Cortex of kidney (tissue), 1 donor: ENCODE measurements at places on chromosomes 3 and 15.

DNA sequence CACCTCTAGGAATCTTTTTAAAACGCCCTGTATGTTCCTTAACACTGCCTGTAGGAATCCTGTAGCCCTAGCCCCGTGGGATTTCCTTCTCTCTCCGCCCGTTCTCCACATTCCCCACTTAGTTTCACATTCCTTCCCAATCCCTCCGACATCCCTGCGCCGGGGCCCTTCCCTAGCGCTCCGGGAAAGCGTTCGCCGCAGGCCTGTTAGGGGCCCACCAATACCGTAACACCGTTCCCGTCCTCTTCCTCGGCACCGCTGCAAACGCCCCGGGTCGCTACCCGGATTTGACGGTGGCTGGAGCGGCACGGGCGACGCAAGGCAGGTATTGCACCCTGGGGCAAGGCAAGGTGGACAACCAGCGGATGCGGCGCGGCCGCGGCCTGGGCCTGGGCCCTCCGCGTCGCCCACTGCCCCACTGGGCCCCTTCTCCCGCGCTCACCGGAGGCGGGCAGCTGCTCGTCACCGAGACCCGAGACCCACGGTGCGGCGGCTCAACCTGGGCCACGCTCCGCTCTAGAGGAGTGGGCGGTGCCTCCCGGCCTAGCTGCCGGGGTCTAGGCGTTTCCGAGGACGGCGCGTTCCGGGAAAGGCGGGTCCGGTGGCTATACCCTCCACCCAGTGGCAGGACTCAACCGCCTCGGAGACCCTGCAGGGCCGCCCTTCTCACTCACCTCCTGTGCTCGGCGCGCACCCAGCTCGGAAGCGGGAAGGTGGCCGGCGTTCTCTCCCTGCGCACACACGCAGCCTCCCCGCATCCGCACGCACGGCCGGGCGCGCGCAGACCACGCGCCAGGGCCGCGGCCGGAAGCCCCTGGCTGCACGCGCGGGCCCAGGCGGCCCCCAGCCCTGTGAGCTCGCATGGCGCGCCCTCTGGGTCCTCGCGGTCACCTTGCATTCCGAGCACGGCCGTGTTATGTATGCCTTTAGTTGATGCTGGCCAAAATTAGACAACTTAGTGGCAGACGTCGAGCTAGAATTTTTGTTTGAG, at the start of gene B3GALNT1:
Gene B3GALNT1 (minus strand): TSS at position 789 of the 991 bp plus-strand sequence. CDS start 18,595 bp downstream, outside the sequence.
- DNase-seq = no peak

DNA sequence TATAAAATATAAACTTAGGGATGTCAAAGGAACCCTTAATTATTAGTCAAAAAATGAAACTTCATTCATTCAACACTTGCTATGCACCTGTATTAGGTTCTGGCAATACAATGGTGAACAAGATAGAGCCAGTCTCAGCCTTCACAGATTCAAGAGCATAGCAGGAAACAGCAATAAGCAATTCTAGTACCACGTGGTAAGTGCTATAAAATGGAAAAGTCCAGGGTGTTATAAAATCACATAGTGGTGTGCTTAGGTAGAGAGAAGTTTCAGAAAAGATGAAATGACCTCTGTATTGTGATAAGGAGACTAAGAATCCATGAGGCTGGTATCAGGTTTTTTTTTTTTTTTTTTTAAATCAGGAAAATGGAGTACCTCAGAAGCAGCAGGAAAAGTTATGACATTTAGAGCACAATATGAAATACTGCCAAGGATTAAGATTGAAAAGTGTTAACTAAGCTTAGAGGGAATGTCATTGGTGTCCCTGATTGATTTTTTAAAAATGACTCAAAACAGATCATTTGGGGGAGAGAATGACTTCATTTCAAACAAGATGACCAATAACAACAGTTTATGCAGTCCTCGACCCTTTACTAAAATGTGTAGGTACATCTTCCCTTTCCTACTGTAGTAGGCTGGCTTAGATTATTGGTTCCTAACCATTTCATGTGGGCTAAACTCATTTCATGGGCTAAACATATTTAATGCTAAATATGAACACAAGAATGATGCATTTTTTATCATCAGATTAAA, 5.0 kb downstream of the TOMM70 start:
- no peak for DNase-seq

GRCh38 chr3:63656786-63657185, 4.3 kb downstream of the SNTN start:
- no peak for DNase-seq

- no peak for DNase-seq
These were observed 209.7 kb upstream of the LRRFIP2 start for GRCh38 chr3:37384117-37384516.

DNA sequence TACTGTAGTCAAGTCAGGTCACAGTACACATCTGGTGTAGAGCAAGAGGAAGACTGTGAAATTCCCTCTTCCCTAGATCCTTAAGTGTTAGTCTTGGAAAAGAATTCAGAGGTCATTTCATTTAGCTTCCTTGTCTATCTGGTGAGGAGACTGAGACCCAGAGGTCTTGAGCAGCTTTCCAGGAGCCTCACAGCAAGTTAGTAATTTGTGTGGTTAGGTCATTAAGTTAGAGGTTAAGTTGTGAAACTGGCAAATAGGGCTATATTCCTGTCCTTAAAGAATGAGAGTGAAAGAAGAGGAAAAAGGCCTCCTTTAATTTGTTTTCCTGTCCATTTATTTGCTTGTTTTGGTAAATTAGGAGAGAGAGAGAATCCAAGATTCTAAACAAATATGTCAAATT, 9.0 kb downstream of the PODXL2 start:
- no peak for DNase-seq

DNA sequence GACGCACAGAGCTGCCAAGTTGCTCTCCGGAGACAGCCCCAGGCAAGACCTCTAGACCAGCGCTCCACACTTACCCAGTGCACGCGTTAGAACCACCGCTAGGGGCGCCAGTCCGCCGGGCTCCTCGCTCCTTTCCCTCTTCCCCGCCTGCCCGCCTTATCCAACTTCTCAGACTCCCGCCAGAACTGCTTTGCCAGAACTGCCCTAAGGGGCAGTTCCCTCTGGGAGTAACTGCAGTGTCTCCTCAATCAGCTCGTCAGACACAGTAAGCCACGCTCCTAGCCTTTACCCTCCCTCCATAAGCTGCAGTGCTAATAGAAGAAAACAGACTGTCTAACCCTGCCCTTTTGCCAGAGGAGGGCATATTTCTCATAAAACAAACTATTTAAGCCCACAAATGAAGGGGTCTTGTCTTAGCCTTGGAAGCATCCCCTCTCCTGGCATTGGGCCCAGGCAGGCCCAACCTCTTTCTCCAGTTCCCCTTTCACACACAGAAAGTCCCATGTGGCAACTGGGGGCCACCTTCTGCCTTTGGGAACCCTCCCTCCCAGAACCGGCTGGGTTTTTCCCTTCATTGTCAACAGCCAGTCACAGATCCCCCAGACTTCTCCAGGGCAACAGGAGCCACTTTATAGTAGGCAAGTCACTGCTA, 3.7 kb downstream of the BMF start:
- DNase-seq = no peak

- no peak for DNase-seq
These were observed 544.1 kb upstream of the MDFIC2 start for GRCh38 chr3:70856414-70857162.

DNA sequence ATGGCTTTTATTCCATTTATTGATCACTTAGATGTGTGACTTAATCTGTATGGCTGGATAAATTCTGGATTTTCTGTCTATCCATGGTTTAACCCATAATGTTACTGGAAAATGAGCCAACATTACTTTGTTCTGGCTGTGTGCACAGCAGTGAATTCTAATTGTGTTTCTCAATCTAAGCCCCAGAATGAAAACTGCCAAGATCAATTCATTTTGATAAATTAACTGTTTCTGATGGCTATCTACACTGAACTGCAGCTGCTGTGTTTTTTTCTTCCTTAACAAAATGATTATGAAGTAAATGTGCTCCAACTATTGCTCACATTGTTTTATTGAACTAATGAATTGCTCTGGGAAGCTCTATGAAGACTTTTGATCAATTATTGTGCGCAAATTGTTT, 35.7 kb upstream of the CPB1 start:
- DNase-seq = no peak

DNA sequence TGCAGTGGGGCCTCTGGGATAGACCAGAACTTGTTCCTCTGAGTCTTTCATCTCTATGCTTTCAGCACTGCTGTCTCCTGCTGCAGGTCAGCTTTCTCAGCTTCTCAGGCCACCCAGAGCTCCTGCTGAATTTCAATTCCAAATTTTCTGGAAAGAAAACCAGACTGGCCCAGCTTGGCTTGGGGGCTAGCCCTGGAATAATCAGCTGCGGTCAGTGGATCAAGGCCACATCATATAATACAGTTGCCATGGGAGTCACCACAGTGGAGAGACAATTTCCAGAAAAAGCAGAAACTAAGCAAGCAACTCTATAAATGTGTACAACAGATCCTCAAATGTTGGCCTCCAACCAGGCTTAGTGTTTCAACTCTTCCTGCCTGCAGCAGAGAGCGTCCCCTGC, 91.1 kb upstream of the SLC24A5 start:
- no peak for DNase-seq

- DNase-seq = no peak
These were observed 159.8 kb downstream of the WNT5A start for GRCh38 chr3:55327131-55327920.

GRCh38 chr3:41943311-41943843, 18.5 kb downstream of the ULK4 start:
- no peak for DNase-seq

GRCh38 chr15:50241684-50242450, 23.7 kb downstream of the HDC start:
- no peak for DNase-seq
